Activated CD4-positive, alpha-beta T cell treated with anti-CD3 and anti-CD28 coated beads for 24 hours (primary cell): ENCODE measurements at places on chromosomes 7 and 10.

DNA sequence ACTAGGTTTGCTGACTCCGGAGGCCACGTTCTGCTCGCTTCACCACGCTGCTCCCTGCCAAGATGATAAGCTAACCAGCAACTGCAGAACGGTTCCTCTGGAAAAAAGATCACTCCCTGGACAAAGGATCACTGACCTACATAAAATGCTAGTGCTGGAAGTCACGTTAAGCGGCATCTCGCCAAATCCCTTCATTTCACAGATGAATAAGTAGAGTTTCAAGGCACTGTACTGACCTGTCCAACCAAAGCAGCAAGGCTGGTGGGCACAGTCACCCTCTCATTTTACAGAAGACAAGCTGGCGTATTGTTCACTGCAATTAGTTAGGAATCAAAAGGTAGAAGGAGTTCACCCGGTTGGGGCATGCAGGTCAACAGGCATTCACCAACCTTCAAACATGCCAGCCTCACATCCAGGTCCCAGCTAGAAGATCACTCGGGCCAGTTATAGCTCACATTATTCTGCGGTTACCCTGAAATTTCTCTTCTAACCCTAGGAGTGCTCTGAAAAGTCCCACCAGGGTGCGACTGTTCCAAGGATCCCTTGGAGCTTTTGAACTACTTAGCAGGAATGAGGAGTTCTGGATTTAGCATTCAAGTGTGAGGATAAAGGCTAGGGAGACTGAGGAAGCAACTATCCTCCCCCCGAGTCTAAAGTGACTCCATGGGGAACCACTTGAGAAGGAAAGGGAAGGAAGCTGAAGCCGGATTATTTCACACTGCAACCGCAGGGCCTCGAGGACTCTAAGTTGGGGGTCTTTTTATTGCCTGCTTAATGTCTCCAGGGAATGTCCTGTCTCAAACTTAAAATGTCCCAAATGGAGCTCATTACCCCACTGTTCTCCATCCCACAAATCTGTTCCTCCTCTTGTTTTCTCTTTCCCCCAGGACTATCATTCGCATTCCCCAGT, 32.8 kb downstream of the HIPK2 start:
- no peak for DNase-seq

- DNase-seq, result peak; percentile 71
Measured at GRCh38 chr7:16420649-16421332, 547 bp downstream of the CRPPA start.

DNA sequence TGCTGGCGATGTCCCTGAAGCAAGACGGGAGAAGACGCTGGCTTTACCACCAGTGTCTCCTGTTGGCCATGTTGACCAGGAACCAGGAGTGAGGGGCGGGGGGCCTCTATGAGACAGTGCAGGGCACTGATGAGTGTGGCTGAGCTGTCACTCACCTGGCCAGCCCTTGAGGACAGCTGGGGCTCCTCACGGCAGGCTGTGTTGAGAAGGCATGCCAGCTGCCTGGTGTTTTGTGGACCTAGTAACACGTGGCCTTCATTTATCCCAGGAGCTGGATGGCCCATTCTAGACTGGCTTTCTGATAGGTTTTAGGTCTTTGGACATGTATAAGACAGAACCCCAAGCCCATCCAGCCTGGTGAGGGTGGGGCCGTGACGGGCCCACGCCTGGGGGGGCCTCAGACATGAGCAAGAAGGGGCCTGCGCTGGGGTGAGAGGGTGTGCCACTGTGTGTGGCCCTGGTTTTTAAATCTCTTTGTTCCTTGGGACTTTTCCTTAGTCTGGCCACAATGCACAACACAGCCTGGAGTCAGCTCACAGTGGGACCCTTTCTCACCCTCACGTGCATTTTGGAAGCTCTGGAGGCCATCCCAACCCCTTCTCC, 10.5 kb downstream of the RHBDD2 start:
- DNase-seq, result no peak

DNA sequence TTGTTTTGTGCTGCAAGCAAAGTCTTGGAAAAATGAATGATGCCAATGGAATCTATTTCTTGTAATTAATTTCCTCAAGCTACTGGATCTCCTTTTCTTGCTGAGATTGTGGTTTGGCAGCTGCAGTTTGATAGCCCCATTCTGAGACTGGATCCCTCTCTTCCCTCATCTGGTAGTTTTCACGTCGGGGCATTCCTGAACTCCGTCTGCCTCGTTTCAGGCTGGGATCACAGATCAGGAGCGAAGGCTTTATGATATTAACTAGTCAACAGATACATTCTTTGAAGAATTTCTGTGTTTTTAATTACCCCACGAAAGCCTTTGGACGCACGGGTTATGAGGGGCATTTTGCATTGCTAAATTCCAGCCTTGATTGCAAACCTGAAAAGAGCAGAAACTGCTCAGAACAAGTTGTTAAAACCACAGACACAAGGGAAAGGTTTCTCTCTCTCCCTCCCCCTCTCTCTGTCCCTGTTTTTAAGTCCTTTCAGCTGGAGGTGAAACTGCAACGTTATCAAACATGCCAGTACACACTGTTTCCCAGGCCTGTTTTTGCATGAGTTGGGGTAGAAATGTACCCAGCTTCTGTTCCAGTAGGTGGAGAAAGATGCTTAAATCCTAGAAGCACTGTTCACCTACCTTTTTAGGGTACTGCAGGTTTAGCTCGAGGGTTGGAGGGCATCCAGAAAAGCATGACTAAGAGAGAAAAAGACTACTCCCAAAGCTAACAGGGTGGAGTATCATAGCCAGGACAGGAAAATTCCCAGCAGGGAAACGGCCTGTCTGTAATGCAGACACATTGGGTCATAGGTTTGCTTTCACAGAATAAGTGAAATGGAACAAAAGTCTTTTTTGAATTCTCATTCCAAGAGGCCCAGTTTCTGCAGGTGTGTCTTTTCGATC, 124.3 kb downstream of the CUX1 start:
- no peak for DNase-seq

DNA sequence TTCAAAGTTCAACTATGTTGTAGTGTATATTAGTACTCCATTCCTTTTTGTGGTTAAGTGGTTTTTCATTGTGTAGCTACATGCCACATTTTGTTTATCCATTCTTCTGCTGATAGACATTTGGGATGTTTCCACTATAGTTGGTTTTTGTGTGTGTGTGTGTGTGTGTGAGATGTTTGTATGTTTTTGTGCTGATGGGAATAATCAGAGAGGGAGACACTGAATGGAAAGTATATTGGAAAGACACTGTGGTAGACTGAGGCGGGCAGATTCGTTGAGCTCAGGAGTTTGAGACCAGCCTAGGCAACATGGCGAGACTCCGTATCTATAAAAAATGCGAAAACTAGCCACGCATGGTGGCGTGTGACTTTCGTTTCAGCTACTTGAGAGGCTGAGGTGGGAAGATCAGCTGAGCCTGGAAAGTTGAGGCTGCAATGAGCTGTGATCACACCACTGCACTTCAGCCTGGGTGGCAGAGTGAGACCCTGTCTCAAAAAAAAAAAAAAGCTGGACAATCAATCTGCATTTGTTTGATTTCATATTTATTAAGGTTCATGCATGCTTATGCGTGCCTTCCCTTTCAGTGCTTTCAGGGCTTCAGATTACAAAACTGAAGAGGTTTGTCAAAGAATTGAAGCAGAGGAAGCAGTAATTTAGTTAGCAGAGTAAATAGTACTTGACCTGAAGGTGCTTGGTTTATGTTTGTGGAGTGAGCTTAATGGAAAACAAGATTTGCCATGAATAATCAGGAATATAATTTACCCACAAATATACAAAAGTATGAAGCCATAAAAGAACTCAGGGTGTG, 14.7 kb downstream of the SEC24C start:
- no peak for DNase-seq

GRCh38 chr7:93006480-93007095, 111.2 kb downstream of the SAMD9 start:
- DNase-seq, result no peak

GRCh38 chr7:53542157-53542556, 506.7 kb downstream of the POM121L12 start:
- DNase-seq, result no peak

DNA sequence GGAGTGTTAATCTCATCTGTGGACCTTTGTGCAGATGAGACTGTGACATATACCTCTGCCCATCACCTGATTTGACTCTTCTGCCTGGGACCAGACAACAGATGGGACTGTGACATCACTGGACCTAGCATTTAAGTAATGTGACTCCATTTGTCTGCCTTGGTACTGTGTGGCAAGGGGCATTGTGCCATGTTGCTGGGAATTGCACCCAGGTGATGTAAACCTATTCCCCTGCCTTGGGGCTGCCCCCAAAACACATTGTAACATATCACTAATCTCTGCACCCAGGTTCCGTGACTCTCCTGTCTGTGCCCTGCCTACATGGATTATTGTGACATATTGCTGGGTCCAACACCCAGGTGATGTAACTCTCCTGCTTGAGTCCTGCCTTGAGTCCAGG, 40.4 kb upstream of the ZNF680 start:
- no peak for DNase-seq

- DNase-seq, result no peak
Measured at GRCh38 chr7:121992068-121992467, 119.1 kb downstream of the PTPRZ1 start.

DNA sequence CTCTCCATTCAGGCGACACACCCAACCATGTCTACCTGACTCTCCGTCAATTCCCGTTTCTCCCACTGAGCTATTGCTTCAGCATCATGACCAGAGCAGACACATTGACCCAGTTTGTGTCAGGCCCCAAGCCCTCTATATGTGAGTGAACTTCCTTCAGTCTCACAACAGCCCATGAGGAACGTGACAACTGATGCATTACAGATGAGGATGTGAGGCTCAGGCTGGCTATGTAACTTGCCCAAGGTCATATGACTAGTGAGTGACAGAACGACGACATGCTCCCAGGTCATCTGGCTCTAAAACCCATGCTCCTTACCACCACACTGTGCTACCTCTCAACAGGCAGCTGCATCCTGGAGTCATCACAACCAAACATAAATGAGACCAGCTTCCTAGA, 3.7 kb downstream of the TMEM140 start:
- DNase-seq, result no peak

DNA sequence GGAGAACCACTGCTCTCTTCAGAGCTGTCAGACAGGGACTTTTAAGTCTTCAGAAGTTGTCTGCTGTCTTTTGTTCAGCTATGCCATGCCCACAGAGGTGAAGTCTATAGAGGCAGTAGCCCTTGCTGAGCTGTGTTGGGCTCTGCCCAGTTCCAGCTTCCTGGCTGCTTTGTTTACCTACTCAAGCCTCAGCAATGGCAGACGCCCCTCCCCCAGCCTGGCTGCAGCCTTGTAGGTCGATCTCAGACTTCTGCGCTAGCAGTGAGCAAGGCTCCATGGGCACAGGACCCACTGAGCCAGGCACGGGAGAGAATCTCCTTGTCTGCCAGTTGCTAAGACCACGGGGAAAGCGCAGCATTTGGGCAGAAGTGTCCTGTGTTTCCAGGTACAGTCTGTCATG, 12.1 kb upstream of the CPA2 start:
- no peak for DNase-seq

GRCh38 chr10:113736576-113736975, 14.9 kb upstream of the PLEKHS1 start:
- DNase-seq, result no peak

DNA sequence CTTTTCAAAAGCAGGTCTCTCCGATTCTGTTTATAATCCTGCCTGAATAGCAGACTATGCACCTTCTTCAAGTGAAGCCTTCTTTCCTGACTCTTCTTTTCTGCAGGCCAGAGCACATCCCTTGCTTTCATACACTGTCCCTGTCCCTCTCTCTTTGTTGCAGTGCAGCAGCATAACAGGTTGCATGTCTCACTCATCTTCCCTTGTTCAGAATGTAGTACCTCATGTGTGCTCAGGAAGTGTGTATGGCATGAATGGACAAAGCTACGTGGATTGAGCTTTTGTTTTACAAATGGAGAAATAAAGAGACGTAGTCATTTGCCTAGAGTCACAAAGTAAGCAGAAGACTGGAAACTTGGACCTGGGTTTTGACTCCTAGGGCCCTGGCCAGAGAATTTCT, 68.0 kb downstream of the PTPRZ1 start:
- no peak for DNase-seq

DNA sequence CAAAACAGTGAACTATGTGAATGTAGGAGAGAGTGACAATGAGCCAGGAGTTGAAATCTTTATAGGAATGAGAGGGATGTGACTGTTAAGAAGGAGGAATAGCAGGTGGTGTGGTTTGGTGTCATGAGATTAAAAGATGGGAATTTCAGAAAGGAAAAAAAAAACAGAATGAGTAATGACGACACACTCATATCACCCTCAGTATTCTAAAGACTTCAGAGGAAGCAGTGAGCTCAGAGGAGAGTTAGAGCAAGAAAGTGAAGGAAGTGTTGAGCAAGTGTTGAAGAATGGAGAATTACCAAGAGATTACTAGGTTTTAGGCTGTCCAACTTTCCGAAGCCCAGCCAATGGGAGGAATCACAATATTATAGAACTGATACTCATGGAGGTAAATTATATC, 220.5 kb upstream of the HGF start:
- no peak for DNase-seq

GRCh38 chr7:130369831-130370550, 10.3 kb upstream of the CPA1 start:
- no peak for DNase-seq

GRCh38 chr7:96235281-96235680, 86.6 kb downstream of the SLC25A13 start:
- no peak for DNase-seq

- DNase-seq, result no peak
Measured at GRCh38 chr10:110324805-110325280, 20.1 kb upstream of the SMNDC1 start.

- DNase-seq, result no peak
Measured at GRCh38 chr7:107206706-107207105, 37.9 kb downstream of the HBP1 start.

- DNase-seq, result no peak
Measured at GRCh38 chr10:6116806-6117205, 28.0 kb downstream of the RBM17 start.

GRCh38 chr10:29805134-29805723, 170.5 kb upstream of the SVIL start:
- no peak for DNase-seq

DNA sequence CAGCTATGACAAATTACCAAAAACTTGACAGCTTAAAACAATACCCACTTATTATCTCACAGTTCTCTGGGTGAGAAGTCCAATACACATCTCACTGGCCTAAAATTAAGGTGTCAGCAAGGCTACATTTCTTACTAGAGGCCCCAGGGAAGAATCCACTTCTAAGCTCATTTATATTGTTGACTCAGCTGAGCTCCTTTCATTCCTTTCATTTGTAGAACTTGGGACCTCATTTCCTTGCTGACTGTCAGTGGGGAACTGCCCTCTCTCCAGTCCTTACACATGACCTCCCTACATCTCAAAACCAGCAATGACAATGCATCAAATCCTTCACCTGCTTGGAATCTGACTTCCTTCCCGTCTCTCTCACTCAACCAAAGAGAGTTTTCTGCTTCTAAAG, 240.3 kb downstream of the IPMK start:
- no peak for DNase-seq

GRCh38 chr10:5447611-5448071, 35.3 kb downstream of the NET1 start:
- DNase-seq, result no peak
